Natural killer cell treated with Interleukin-12 subunit alpha and Interleukin-12 subunit beta and Interleukin-15 and Interleukin-18, amount 100 ng/mL, for 72 hours (primary cell): ENCODE measurements at places on chromosomes 4 and X. TPM values are rescaled to one million over a fixed set of nuclear protein-coding genes. Genes with fewer than 3 reads are reported as not detected.

The MPP1 gene
- 26.6 TPM for total RNA-seq

The DAPP1 gene
- 15.9 TPM for total RNA-seq

DNA sequence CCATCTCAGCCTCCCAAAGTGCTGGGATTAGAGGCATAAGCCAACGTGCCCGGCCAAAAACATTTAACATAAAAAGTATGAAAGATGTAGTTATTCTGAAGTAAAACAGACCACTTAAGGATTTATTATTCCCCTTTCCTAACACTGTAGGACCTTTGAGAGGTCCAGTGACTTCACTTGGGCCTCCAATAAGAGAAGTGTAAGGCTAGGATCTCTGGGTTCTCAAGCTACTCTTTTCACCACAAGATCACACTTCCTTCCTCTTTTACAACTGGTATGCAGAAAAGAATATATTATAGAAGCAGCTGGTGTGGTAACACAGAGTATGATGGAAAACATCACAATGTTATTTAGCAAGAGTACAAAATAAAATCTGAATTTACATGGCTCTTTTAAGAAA lies 30.2 kb upstream of the CCNG2 start:
- DNase-seq: no peak

GRCh38 chr4:147012059-147012707 lies 66.5 kb upstream of the TTC29 start:
- no peak for DNase-seq

GRCh38 chr4:173501592-173502150 lies 28.4 kb downstream of the HAND2 start:
- no peak for DNase-seq

- no peak for DNase-seq
Measured at GRCh38 chr4:127975121-127975770, 10.0 kb downstream of the ABHD18 start.
